ENCODE measurements at places on chromosomes 7 and 10.

- DNase-seq = no peak
These were observed 124.8 kb upstream of the CHST15 start for GRCh38 chr10:124217906-124218804.

GRCh38 chr10:86964847-86965190 is 3.5 kb upstream of the ADIRF start:
- no peak for DNase-seq

- no peak for DNase-seq
These were observed 57.2 kb downstream of the DDC start for GRCh38 chr7:50507898-50508470.

DNA sequence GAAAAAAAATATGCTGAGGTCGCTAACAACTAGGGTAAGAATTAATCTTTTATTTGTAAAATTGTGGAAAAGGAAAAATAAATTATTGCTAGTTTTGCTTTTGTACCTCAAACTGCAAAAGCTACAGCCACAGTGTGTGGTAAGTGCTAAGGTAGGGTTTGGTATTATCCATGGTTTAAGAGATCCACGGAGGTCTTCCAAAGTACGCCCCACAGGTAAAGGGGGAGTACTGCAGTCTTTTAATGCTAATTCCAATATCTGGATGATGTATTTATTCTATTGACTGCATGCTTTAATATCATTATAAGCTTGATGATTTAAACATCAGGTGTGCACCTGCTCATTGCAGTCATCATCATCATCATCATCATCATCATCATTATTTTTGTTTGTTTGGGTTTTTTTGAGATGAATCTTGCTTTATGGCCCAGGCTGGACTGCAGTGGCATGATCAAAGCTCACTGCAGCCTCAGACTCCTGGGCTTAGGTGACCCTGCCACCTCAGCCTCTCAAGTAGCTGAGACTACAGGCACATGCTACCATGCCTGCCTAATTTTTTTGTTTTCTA is 38.4 kb upstream of the BMS1 start:
- no peak for DNase-seq

DNA sequence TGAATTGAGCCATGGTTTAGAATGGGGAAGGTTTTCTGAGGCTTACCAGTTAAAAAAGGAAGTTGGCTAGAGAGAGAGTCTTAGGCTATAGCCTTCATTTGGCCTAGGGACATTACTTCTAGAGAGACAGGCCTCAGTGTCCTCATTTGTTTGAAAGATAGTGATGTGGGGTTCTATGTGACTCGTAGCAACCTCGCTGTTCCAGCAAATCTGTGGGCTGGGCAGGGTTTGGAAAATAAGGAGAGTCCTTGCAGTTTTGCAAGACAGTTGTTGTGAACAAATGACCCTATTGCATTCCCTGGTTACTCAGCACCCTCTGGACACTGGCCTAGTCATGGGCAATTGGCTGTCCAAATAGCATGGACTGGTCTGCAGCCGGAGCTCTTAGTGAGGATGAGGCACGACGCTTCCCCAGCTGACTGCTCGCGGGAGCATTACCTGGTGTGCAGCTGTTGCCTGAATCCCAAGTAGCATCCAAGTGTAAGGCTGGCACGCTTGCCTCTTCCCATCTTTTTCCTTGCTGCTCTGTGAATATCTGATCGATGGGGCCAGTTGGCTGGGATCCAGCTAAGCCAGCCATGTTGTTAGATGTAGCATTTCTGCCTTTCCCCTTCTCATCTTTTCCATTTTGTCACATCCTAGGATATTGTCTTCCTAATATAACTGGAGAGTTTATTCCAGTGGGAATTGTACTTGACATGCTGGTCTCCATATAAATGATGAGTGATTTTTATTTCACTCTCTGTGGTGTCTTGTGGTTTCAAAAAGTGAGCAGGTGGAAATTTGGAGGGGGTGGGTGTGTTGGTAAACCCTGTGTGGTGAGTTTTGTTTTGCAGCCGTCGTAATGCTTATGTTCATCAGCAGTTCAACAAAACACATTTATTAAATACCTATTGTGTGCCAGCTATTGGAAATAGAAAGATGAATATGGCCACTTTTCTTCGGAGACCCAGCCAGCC is 99.8 kb downstream of the SND1 start:
- no peak for DNase-seq

DNA sequence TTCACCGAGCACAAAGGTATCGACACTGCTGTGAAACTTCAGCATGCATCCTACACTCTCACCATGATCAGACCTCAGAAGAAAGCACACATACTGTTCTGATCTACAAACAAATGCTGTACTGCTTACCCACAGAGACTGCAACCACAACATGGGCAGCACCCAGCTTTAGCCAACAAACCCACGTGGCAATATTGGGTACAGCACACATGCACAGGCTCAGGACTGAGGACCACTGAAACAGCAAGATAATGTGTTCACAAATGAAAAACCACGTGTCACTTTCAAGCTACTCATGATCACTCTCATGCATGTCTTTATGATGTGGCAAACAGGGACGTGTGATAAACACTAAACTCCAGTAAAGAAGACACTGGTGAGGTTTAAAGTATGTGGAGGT is 119.3 kb upstream of the PTN start:
- no peak for DNase-seq

DNA sequence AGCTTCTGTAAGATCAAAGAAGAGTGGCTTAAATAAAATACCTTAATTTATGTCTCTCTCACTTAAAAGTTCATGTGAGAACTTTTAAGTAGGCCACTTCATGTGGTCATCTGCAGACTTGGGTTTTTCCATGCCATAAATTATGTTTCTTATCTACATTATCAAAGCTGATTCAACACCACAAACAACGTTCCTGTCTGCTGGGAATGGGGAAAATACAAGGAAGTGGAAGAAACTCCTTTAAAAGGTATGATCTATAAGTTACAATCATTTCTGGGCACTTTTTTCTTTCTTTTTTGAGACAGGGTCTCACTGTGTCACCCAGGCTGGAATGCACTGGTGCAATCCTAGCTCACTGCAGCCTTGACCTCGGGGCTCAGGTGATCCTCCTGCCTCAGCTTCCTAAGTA is 16.9 kb upstream of the OTUD1 start:
- DNase-seq = no peak

GRCh38 chr10:109959259-109960145 is 36.2 kb upstream of the XPNPEP1 start:
- DNase-seq = no peak

- no peak for DNase-seq
These were observed 97.7 kb upstream of the RPA3 start for GRCh38 chr7:7816084-7816483.

- no peak for DNase-seq
These were observed 46.0 kb upstream of the KDM7A start for GRCh38 chr7:140222814-140223213.

GRCh38 chr7:19762631-19763030 is 10.8 kb downstream of the TMEM196 start:
- DNase-seq = no peak

DNA sequence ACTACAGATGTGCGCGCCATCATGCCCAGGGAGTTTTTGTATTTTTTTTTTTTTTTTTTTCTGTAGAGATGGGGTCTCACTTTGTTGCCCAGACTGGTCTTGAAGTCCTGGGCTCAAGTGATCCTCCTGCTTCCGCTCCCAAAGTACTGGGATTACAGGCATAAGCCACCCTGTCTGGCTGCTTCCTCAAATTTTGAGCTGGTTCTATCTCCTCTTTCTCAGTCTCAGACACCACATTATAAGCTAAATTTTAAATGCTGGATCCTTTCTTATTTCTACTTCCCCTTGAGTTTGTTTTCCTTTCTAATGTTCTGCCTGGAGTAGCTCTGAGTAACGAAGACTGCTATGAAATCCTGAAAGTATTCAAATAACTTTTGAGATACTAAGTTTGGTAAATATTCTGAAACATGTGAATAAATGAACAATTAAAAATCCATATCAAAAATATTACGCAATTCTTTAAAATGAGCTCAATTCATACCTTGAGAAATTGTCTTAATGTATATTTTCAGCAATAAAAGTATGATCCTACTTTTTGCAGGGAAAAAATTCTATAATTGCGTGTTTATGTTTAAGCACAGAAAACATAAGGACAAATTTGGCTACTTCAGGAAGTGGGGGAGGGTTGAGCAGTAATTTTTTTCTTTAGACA is 15.0 kb downstream of the TCAF1 start:
- DNase-seq = no peak

DNA sequence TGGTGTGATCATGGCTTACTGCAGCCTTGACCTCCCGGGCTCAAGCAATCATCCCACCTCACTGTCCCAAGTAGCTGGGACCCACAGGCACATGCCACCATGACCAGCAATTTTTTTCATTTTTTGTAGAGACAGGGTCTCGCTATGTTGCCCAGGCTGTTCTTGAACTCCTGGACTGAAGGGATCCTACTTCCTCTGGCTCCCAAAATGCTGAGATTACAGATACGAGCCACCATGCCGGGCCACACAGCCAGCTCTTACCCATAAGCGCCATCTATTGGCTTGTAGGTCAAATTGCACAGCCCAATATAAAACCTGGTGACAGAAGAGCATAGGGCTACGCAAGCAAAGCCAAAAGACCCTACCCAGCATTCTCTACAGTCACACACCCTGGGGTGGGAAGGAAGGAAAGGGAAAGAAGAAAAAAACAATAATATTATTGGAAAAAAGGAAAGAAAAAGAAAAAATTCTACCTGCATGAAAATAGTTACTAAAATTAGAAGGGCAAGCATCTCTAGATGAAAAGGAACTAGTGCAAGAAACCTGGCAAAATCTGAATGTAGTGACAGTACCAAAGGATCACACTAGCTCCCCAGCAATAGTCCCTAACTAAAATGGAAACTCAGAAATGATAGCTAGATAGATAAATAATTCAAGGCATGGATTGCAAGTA is 29.4 kb upstream of the AMPH start:
- DNase-seq = peak; percentile 6

DNA sequence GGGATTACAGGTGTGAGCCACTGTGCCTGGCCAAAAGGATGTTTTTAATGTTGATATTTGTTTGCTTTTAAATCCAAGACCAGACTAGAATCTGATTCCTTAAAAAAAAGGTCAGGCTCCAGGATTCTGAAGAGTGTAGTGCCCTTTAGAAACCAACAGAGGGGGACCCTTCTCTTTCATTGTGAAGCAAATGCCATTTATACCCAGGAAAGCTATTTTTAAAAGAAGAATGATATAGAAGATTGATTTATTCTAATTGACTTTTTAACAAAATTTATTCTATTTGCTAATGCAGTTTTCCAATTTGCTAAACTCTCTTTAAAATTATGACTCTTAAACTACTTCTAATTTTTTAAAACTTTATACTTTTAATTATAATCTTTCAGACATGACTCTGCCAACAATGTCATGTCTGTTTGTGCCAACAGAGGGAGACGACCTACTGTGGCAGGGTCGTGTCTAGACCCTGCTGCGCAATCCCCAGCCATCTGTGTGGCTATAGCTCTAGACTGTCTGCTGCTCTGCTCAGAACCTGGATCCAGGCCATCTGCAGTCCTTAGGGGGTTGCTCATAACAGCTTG is 201.0 kb upstream of the IMMP2L start:
- peak; percentile 10 for DNase-seq

DNA sequence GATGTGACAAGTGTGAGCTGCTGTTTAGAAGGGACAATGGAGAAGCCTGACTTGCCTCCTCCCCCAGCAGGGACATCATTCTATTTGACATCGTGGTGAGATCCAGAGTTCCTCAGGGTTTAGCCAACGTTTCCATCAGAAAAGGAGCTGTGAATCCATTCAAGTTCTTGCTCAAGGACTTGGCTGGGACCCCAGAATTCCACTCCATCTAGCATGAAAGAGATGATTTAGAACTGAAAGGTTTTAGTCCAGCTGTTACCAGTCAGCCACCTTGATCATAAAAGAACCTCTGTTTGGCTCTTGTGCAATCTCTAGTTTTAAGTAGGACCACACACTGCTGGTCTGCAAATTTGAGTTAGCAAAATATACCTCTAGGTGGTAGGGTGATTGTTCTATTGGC is 337.6 kb downstream of the FRMD4A start:
- no peak for DNase-seq

DNA sequence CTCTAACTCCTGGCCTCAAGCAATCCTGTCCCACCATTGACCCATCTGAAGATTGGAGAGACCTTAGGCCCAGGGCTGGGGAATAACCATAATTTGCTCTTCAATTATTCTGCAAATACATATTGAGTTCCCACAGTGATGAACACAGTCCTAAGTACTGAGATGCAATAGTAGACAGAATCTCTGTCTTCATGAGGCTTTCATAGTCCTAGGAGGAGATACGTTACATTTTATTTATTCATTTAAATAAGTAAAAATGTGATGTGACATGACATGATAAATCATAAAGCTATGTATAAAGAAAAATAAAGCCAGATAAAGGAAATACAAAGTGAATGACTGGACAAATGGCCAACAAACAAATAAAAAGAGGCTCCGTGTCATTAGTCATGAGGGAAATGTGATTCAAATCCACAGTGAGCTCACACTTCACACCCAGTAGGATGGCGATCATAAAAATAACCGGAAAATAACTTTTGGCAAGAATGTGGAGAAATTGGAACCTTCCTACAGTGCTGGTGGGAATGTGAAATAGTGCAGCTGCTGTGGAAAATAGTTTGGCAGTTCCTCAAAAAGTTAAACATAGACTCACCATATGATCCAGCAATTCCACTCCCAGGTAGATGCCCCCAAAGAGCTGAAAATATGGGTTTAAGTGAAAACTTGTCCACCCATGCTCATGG is 52.1 kb upstream of the JCAD start:
- DNase-seq = no peak

GRCh38 chr7:157721468-157722136 is 384.8 kb downstream of the DNAJB6 start:
- DNase-seq = no peak

DNA sequence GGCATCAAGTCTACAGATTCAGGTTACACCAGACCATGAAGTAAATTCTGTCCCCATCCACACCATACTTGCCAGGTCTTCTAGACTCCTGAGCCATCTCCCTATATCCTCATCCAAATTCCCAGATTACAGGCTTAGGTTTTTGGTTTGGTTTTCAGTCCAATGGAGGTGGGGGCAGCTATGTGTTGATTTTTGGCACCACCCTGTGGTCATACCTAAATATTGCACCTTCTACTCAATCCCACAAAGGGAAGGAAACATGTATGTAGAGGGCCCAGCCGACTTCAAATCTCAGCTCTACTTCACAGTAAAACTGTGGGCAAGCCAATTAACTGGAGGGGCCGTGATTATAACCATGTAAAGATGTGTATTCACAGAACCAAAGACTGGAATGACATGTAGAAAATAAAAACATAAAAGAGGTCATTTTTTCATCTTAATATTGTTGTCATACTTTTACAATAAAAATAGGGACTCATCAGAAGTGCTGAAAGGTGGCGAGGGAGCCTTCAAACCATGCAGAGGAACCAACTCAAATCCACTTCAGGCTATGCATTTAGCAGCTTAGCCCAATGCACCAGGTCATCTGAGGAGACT is 19.8 kb downstream of the ERCC6 start:
- no peak for DNase-seq
